ENCODE measurements at places on chromosomes 11 and 22.
A peak's percentile ranks its signal among the peaks of the same experiment; 100 is the strongest.

DNA sequence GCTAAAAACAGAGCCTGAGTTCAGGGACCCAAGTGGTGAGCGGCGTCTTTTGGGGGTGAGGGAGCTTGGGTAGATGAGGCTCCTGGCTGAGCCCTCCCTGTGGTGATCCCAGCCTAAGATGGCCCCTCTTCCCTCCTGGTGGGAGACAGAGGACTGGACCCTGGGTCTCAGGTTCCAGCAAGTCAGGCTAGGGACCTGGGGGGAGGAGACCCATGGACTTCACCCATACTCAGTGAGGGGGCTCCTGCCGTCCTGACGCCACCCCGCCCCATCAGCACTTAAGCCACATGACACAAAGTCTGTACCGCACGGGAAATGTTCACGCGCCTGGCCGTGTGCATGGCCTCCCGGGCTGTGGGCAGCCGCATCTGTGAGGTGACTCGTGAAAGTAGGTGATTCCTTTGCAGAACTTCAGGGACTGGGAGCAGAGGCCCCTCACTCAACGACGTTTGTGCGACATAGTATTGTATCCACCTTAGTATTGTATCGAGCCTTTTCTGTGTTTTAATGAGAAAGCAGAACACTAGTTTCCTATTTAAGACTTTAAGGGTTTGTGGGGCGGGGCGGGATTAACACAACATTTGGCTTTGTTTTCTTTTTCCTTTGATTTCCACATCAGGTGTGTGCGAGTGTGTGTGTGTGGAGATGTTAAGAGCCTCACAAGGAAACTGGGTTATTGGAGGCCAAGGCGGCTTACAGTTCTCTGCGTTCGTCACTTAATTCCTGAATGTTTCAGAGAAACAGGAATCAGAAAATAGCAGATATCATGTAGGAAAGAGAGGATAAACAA is 18.4 kb upstream of the TMEM191C start:
- DNase-seq: no peak

DNA sequence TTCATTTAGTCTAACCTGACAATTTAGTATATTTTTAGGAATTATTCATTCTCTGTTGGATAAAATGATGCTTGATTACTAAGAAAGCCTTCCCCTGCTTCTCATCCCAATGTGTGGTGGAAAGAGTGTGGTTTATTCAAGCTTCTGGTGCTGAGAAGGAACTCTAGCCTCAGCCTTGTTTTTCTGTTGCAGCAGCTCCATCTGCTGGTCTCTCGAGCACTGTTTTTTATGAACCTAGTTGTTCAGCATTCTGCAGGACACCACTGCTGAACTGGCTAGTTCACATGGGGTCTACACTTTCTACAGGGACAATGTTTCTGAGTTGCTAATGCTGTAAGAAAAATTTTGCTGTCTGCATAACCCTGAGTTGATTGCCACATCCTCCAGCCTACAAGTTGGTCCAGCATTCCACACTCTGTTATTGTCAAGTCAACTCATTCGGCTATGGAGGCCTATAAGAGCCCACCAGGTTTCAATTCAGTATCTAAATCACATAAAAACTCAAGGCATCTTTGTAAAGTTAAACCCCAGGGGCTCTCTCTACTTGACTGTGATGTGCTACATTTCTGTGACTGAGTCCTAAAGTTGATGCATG is 14.3 kb downstream of the OR2AG2 start:
- DNase-seq: peak; percentile 47

DNA sequence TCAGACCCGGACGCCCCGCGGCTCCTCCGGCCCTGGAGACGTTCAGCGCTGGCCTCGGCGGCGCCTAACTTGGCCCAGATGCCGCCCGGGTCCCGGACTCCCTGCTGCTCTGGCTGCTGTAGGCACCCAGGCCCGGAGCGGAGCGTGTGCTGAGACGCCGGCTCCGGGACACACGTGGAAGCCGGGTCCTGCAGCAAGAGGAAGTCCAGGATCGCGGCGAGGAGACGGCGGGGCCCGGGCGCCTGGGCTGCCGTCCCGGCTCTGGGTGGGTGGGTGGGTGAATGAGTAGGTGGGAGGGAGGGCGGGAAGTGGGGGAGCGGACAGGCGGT is 223 bp downstream of the WT1 start:
- DNase-seq: no peak

- no peak for DNase-seq
Measured at GRCh38 chr11:65870307-65870658, 2.3 kb downstream of the EFEMP2 start.

DNA sequence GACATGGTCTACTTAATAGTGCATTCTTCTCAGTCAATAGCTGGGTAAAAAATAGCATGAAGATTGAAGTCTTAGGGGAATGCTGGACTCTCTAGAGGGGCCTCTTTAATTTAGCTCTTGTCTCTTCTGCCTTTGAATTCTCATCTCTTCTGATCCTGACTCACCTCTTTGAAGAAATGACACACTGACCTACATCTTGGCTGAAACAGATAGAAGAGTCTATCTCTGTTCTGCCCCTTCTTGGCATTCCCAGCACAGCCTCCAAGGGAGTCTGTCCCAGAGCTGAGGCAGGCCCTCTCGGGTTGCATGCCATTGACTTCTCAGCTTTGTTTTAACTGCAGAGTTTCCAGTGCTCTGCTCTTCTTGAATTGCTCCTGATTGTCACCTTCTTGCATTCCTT is 55.7 kb downstream of the PTPRJ start:
- DNase-seq: no peak

DNA sequence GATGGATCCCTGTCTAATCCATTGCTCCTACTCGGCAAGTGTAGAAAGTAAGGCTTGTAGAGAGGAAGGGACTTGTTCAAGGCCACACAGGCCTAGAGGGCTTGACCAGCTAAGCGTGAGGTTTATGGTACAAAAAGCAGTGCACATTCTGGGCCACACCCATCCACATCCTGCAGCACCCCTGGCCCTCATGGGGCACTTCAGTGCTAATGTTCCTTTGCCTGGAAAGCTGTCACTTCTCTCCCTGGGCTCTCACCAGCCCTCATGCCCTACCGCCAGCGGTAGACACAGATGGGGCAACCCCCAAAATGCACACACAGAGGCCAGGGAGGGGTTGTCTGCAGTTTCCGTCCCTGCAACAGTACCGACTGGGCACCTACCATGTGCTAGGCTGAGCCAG is 7.1 kb upstream of the MGAT3 start:
- DNase-seq: no peak

GRCh38 chr11:67612751-67613150 is 6.0 kb downstream of the NDUFV1 start:
- no peak for DNase-seq

DNA sequence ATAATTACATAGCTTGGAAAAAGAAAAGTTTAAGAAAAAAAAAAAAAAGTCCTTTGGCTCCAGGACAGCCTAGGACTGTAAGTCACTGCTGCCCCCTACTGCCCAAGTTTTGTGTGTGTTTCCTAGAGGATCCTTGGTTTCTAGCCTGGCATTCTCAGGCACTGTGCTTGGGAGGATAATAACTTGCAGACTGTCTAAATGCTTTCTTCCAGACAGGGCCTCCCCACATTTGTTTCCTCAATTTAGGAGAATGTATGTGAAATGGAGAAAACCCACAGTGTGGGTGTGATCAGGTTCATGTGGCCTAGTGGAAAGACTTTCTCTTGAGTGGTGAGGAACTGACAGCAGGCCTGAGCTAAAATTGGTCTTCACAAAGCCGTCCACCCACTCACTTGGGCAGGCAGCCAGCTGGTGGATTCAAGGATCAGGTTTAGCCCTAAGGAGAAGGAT is 191.0 kb downstream of the NAV2 start:
- peak; percentile 32 for DNase-seq

DNA sequence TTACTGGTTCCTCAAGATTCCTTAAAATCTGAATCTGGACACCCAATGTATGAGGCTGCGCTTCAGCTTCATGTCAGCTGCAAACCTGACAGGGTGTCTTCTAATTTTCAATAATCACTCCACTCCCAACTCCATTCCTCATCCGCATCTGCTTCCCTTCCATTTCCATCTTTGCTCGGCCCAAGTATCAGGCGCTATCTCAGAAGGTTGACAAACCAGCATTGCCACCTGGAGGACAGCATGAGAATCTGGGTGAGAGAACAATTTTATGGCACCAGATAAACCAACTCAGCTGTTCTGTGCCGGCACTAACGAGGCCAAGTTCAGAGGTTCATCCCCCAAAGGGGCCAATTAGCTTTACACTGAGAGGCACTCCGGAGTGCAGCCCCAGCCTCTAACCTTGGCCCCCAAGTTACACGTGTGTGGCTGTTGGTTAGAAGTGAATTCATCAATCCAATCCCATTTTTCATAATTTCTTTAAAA is 79.1 kb upstream of the LMO2 start:
- no peak for DNase-seq

Data from stimulated activated CD4-positive, alpha-beta T cell treated with anti-CD3 and anti-CD28 coated beads, Interleukin-12 subunit alpha, Interleukin-12 subunit beta, amount 100 ng/mL, for 4 hours (primary cell).